ENCODE measurements at places on chromosomes 7 and 10. TPM values are rescaled to one million over a fixed set of nuclear protein-coding genes. Genes with fewer than 3 reads are reported as not detected.

DNA sequence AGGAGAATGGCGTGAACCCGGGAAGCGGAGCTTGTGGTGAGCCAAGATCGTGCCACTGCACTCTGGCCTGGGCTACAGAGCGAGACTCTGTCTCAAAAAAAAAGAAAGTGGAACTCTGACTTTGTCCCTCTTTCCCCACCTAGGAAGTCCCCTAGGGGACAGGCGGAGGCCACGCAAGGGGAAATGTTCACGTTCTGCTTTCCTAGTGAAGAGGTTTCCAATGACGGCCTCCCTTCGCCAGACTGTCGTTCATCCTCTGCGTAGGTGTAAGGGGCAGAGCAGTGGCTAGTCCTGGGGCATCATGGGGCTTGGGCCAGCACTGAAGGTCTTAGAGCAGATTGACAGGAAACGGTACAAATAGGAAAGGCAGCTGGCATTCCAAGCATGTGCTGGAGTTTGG is 30.6 kb downstream of the SUFU start:
- no peak for DNase-seq

- no peak for DNase-seq
These were observed 32.5 kb downstream of the ARHGAP22 start for GRCh38 chr10:48572414-48572813.

- no peak for DNase-seq
These were observed 2.4 kb upstream of the GRID1 start for GRCh38 chr10:86368987-86369386.

DNA sequence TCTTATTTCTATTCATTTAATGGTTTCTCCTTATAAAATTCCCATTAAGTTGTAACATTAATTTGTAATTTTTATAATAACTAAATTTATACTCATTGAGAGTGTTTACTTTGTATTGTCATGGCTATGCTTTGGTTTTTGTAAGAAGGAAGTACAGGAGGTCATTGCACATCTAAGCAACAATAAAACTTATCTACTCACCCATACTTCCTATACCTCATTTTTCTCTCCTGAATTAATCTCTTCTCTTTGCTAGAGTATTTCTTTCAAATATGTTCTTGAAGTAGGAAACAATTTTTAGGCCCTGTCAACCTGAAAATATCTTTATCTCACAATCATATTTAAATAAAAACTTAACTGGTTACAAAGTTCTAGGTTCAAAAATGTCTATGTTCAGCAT is 95.4 kb upstream of the WDR11 start:
- DNase-seq = no peak

DNA sequence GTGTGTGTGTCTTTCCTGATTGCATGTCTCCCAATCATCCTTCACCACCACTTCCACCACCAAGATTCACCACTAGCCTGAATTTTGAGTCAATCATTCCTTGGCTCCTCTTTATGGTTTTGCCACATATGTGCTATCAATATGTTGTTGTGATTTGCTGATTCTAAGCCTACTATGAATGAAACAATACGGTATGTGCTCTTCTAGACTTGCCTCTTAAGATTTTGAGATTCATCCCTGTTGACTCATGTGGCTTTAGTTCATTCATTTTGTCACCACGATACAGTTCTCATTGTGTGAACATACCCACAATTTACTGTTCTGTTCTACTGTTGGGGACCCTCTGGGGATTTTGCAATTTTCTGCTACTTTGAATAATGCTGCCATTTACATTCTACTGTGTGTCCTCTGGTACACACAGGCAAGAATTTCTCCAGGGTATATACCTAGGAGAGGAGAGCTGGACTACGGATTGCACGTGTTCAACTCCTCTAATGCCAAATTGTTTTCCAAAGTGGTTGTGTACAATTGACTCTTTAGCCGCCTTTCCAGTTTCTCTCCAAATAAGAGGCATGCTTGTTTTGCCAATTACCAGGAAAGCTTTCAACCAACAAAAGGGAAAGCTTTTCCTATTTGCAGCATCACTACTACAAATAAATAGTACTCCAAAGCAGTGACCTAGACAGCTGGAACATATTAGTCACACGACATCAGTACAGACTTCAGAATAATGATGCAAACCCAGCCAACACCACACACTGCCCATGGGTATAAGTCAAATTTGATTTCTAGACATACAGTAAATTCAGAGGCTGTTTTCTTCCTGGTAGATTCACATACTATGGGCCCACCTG is 30.0 kb downstream of the SGMS1 start:
- DNase-seq = peak; percentile 89

GRCh38 chr7:90250601-90251303 is 5.8 kb downstream of the CFAP69 start:
- peak; percentile 90 for DNase-seq

- no peak for DNase-seq
These were observed 63.3 kb upstream of the JAZF1 start for GRCh38 chr7:28243861-28244260.

Gene COL13A1
- total RNA-seq = 72.3 TPM

Gene EIF4H
- 314 TPM for total RNA-seq

DNA sequence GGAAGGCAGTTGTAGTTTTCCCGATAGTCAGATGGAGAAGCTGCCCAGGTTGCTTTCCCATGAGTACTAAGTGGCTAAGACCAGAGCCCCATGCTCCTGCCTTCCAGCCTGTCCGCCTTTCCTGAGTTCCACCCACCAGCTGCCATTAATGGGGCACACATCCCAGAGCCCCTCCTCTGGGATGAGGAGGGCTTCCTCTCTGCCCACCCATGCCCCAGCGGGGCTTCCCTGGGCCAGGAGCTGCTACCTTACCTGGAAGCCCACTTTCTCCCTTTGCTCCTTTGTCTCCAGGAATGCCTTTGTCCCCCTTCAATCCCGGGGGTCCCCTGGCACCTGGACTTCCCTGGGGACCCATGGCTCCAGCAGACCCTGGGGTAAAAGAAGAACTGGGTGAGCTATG is 7.8 kb downstream of the SFTPD start:
- DNase-seq = no peak

Gene HGF
- total RNA-seq = 0.11 TPM

Gene GIMAP5
- total RNA-seq = 0.45 TPM

Gene HOXA7
- not detected for total RNA-seq

GRCh38 chr10:87079106-87079836 is 15.4 kb downstream of the GLUD1 start:
- no peak for DNase-seq

- peak; percentile 57 for DNase-seq
These were observed 3.2 kb upstream of the CLDN4 start for GRCh38 chr7:73827567-73828106.

Gene GSTO2
- total RNA-seq = 1.7 TPM

Gene HTRA1
- 154 TPM for total RNA-seq

Gene SPDYE6
- total RNA-seq = 0.18 TPM

DNA sequence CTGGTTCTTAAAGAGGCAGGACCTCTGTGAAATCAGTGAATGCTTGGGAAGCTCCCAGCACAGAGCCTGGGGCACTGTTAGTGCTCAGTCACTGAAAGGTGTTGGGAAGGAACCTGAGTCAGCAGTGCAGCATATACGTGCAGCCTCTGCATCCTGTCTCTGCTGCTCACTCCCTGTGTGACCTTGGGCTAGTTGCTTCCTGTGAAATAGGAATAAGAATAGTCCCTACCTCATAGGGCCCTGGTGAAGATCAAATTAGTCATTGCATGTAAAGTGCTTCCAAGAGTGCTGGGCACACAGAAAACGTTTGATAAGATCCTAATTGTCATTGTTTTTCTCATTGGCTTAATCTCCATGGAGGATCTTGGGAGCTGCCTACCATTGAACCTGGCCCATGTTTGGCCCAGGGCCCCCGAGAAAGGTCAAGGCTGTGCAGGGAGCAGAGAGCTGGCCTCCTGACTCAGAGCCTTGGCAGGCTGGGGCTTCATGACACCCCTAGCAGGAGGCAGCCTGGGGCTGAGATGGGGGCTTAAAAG is 73.3 kb upstream of the COL13A1 start:
- DNase-seq = peak; percentile 37

DNA sequence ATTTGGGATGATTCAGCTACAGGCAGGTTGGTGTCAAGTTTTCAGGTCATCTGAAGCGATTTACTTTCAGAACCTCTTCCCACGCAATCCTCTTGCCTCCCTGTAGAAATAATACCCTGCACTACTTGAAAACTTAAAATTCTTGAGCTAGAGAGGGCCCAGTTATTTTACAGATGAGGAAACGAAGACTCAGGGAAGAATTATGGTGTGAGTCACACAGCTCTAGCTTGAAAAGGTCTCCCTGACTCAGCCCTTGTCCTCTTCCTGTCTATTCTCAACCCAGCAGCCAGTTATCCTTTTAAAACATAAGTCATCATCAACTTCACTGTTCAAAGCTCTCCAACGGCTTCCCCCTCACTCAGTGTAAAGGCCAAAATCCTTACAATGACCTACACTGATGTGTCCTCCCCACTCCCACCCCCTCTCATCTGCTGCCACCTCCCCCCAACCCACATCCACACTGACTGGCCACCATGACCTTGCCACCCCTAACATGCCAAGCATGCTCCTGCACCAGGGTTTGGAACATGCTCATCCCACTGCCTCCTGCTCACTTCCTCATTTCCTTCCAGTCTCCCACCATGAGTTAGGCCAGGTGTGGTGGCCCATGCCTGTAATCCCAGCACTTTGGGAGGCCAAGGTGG is 3.4 kb downstream of the DNMBP start:
- DNase-seq = peak; percentile 91

- DNase-seq = no peak
These were observed 24.0 kb downstream of the NEURL1 start for GRCh38 chr10:103517234-103518085.

Gene GHRHR
- total RNA-seq = not detected

- no peak for DNase-seq
These were observed 14.8 kb upstream of the ANKRD1 start for GRCh38 chr10:90935581-90936275.

Gene FKBP9
- 81.6 TPM for total RNA-seq

GRCh38 chr7:30231271-30231670 is 53.1 kb upstream of the ZNRF2 start:
- DNase-seq = no peak

- DNase-seq = peak; percentile 42
These were observed 18.5 kb upstream of the LMOD2 start for GRCh38 chr7:123637203-123637602.

Gene CAV2
- total RNA-seq = 6.4 TPM

- DNase-seq = no peak
These were observed 55.5 kb downstream of the DNAJC12 start for GRCh38 chr10:67782530-67782929.

Gene PON1
- not detected for total RNA-seq

Gene EPHB6
- 27.7 TPM for total RNA-seq

Gene OLAH
- not detected for total RNA-seq

DNA sequence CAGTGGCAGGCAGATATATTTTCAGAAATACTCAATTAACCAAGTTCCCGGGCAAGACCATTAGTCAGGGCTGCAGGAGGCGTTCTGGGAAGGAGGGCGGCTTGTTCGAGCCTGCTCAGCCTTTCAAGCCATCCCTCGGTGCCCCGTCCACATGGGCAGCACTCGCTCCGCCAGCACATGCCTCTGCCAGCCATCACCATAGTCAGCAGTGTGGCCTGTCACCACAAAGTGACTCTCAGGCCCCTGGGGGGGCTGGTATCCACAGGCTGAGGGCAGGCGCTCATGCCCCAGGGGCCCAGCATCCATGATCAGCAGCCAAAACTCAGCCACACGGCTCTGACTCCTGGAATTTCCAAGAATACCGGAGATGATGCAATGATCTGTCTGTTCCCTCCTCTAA is 81.9 kb downstream of the CHST15 start:
- DNase-seq = no peak

DNA sequence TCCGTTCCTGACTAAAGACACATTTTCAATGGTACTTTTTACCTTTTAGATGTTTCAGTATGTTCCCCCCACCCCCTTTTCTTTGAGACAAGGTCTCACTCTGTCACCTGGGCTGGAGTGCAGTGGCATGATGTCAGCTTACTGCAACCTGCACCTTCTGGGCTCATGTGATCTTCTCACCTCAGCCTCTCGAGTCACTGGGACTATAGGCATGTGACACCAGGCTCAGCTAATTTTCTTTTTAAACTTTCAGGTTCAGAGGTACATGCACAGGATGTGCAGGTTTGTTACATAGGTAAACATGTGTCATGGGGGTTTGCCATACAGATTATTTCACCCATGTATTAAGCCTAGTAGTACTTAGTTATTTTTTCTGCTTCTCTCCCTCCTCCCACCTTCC is 99.3 kb upstream of the RPA3 start:
- DNase-seq = no peak

Gene ODAD2
- 0.63 TPM for total RNA-seq

- no peak for DNase-seq
These were observed 1071.1 kb downstream of the XPNPEP1 start for GRCh38 chr10:108852211-108852610.

Gene TRIM50
- not detected for total RNA-seq

DNA sequence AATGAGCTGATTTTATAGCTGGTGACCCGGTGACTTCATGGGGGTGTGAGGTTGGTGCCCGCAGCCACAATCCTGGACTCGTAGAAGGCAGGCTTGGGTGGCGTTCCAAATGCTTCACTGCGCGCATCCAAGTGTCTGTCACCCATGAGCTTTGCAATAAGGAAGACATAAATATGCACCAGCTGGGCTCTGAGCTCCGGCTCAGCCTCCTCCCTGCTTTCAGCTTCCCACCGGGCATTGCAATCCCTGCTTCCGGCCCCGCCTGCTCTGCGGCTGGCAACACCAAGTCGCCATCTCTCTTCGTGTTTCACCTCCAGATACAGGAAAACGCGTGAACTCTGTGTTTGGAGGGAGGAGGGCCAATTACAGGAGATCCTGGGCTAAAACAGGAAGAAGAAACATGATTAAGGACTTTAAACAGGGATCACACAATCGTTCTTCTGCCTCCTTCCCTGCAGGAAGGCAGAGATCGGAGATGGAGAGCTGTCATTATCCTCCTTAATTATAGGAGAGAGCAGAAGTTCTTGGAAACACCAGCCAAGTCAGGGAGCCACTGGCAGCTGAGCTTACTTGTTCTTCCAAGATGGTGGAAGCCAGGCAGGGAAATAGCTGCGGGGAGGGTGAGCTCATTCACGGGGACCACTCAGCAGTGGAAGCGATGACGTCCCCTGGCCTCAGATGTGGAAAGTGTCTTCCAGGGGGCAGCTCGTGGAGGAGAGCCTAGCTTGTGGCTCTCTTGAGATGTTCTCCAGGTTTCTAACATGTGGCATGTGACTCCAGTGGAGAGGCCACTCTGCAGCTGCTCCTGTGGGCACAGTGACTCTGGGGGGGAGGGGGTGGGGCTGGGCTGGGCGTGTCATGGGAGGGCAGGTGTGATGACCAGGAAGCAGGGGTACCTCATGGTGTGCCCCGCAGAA is 134.9 kb downstream of the CAMK1D start:
- no peak for DNase-seq

DNA sequence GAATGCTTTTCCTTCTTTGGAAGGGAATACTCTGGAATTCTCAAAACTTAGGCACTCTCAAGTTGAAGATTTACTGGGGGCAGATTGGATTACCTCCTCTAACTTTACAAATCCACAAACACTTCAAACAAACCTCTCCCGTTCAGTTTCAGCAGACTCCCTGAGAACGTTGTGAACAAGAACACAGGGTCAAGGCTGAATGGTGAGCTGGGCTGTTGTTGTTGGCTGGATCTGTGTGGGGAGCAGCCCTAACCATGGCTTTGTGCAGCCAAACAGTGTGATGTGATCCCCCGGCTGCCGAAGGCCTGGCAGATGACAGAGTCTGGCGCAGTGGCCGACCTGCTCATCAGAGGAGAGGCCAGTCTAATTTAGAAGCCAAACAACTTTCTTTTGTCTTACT is 93.1 kb downstream of the BMPER start:
- DNase-seq = no peak

Gene H2BK1
- not detected for total RNA-seq

Measured in cardiac muscle cell (in vitro differentiated cells and primary cell).